HT-29 (cell line): ENCODE measurements at places on chromosomes 7 and 10. TPM values are rescaled to one million over a fixed set of nuclear protein-coding genes. Genes with fewer than 3 reads are reported as not detected.

Gene RTKN2
- total RNA-seq: 3.7 TPM in 2 replicates

Gene ZNF804B
- total RNA-seq: not detected in 2 replicates

Gene CPA5
- total RNA-seq: not detected in 2 replicates

Gene TMEM106B
- total RNA-seq: 6.6 and 10.1 TPM in 2 replicates

Gene GRM3
- not detected in 2 replicates for total RNA-seq

Gene TEX47
- not detected in 2 replicates for total RNA-seq

Gene TMEM26
- total RNA-seq: not detected in 2 replicates

Gene MOGAT3
- total RNA-seq: 6.7 and 8.2 TPM in 2 replicates

Gene ITPRIP
- 1.9 and 2.4 TPM in 2 replicates for total RNA-seq
